ENCODE measurements at places on chromosomes 5 and 9. TPM values are rescaled to one million over a fixed set of nuclear protein-coding genes. Genes with fewer than 3 reads are reported as not detected.

SLC2A6 gene
- polyA plus RNA-seq: 2.6 TPM

- peaks cover 18% of the 10 kb centered on the region for H3K4me1 ChIP-seq
- H3K4me3 ChIP-seq: no peak overlapping the region
- H3K27me3 ChIP-seq: no peaks in the 10 kb centered on the region
- peak overlapping the region; percentile 48 for H3K27ac ChIP-seq
- no peak for DNase-seq
Observed at GRCh38 chr5:56006600-56006999, 11.8 kb upstream of the IL6ST start.

MYOT gene
- not detected for polyA plus RNA-seq

DNA sequence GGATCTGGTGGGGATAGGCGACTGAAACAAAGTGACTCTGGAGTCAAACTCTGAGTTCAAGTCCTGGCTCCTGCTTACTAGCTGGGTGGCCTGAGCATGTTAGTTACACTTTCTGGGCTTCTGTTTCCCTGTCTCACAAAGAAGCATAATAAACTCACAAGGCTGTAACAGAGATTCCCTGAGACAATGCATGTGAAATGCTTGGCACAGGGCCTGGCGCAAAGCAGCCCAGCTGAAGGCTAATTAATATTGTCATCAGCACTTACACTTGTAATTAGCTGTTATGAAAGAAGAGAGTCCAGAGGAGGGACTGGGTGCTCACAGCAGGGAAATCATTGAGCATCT is 64.1 kb upstream of the SPOCK1 start:
- no peak overlapping the region for H3K27ac ChIP-seq
- H3K36me3 ChIP-seq: no peaks in the 10 kb centered on the region
- no peaks in the 10 kb centered on the region for H3K27me3 ChIP-seq
- H3K4me3 ChIP-seq: no peak overlapping the region
